NCI-H2171 (cell line): ENCODE measurements at places on chromosomes 3 and 15.
A peak's percentile ranks its signal among the peaks of the same experiment; 100 is the strongest.

DNA sequence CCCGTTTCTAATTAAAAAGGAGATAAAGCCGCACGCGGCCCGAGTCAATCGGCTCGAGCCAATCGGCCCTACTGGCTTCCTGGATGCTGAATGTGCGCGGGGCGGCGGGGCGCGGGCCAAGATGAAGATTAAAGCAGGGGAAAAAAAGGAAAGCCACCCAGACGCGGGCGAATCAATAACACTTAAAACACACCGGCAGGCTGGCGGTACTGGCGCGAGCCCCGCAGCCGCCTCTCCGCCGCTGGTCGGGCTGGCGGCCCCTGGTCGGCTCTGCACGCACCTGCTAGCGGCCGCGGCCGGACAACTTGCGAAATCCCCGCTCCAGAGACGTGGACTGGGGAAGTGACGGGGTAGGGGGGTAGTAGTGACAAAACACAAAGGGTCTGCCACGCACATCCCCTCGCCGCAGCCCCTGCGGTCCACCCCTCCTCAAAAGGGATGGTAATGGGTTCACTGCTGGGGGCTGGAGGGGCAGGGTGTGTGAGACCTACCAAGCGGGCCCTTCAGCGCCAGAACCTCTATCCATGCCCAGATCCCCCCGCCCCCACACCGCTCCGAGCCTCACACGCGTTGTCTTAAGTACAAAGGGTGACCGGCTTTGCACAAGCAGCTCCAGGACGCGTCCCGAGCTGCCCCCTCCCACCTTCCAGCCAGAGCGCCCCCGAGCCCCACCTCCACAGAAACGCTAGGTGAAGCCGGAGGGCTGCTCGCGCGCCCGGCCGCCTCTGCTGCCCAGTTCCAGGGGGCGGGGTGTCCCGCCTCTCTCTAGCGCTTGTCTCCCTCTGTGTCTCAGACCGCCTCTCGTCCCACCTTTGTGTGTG is 1.4 kb downstream of the WNT7A start:
- DNase-seq = no peak

DNA sequence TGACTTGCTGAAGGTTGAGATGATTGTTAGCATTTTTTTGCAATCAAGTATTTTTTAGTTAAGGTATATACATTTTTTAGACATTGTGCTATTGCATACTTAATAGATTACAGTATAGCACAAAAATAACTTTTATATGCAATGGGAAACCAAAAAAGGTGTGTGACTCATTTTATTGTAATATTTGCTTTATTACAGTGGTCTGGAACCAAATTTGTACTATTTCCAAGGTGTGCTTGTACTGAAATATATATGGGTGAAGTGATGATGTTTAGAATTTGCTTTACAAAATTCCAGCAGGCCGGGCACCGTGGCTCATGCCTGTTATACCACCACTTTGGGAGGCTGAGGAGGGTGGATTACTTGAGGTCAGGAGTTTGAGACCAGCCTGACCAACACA is 29.1 kb upstream of the TBC1D23 start:
- no peak for DNase-seq

GRCh38 chr3:152638707-152639450 is 196.1 kb upstream of the P2RY1 start:
- no peak for DNase-seq

GRCh38 chr15:79965846-79966630 is 5.0 kb downstream of the BCL2A1 start:
- DNase-seq = no peak

GRCh38 chr3:77158730-77159581 is 119.1 kb downstream of the ROBO2 start:
- DNase-seq = no peak

DNA sequence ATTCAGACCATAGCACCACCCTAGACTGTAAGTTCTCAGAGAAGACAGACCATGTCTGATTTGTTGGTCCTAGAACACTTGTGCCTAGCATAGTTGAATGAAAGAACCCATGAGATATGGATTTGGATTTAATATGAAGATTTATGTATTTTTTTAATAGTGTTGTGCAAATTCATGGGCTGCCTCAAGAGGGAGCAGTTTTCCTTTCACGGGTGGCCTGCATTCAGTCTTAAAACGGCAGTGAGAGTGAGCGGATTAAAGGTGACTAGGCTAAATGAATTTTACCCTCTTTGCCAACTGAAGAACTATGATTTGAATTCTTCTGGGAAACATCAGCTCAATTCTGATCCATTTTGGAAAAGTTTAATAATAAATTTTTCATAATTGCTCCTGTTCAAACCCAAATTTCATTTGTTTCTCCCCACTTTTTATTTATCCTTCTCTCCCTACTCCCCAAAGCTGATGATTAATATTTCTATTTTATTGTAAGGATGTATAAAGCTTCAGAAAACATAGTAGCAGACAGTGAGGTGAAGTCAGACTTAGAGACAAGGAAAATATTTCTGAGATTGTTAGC is 67.3 kb downstream of the MORC1 start:
- DNase-seq = peak; percentile 24

GRCh38 chr3:31288641-31289100 is 244.1 kb upstream of the STT3B start:
- DNase-seq = no peak

DNA sequence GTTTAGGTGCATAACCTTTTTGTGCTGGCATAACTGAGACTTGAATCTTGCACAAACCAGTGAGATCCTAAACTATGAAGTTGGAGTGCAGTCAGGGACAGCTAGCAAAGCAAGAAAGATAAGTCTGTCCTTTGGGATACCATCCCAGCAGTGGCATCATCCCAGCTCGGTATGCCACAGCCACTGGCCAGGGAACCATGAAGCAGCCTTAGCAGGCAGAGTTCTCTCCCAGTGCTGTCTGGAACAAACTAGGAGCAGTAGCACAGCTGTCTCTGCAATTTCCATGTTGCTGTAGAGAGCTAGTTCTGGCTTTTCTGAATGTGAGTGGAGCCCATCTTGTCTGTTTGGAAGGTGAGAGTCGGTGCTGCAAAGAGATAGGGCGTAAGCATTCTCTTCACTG is 130.3 kb downstream of the DTWD1 start:
- no peak for DNase-seq

DNA sequence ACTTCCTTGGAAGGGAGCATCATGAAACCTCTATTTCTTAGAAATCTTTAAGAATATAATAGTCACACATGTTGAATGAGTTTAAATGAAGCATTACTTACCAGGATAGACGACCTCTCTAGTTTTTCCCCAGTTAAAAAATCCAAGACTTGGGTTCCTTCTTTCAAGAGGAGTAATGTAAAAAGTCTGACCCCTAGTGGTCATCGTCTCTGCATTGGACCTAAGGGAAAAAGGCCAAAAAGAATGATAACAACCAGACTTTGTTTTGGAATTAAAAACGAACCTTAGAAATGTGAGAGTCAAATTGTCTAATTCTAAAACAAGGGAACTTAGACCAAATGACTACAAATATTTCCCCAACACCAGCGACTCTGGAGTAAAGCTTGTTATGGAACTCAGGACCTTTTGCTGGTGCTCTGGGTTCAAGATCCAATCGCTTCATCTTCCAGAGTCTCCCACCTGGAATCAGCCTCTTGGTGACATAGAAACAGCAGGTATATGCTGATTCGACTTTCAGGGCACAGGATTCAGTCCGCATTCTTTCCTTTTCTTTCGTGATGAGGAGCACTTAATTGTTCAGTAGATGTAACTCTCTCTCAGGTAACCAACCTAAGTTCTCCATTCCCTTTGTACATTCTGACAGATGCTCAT is 214.8 kb upstream of the TPRG1 start:
- peak; percentile 15 for DNase-seq

GRCh38 chr3:190314741-190315140 is 7.5 kb downstream of the CLDN1 start:
- DNase-seq = no peak

- DNase-seq = no peak
These were observed 114.1 kb upstream of the ADAMTS9 start for GRCh38 chr3:64801856-64802255.

- no peak for DNase-seq
These were observed 31.6 kb upstream of the GLCE start for GRCh38 chr15:69128667-69129311.

DNA sequence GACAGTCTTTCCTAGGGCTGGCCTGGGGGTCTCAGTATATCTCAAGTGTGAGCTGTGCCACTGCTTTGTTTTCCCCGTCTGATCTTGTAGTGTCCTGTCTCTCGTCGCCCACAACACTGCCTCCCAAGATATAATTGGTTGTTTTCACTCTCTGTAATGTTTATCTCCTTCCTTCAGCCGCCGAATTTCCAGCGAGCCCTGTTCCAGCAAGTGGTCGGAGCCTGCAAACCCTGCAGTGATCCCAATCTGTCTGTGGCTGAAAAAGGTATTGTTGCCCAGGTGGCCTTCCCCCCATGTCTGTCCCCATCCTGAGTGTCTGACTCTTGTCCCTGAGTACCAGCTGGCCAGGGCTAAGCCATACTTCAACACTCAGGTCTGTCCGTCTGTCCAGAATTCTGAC is 9.5 kb upstream of the MANF start:
- DNase-seq = no peak

GRCh38 chr15:28026221-28026620 is 72.9 kb downstream of the OCA2 start:
- no peak for DNase-seq

GRCh38 chr3:100804631-100805030 is 95.3 kb downstream of the TFG start:
- no peak for DNase-seq

GRCh38 chr15:92733934-92734521 is 78.5 kb upstream of the FAM174B start:
- no peak for DNase-seq
